Nasal cavity respiratory epithelium epithelial cell of viscerocranial mucosa (primary cell): ENCODE measurements at places on chromosomes 5 and 9. TPM values are rescaled to one million over a fixed set of nuclear protein-coding genes. Genes with fewer than 3 reads are reported as not detected.

The PLK2 gene
- 472 and 511 TPM in 2 replicates for total RNA-seq

The PTGR1 gene
- 49.9 and 57.2 TPM in 2 replicates for total RNA-seq

The PITX1 gene
- total RNA-seq = 84.1 and 191 TPM in 2 replicates

The GPR21 gene
- 0.34 and 1.4 TPM in 2 replicates for total RNA-seq

The LPAR1 gene
- 10.6 and 15.9 TPM in 2 replicates for total RNA-seq

The PAEP gene
- not detected in 2 replicates for total RNA-seq

The RASEF gene
- total RNA-seq = 3.4 and 20.9 TPM in 2 replicates

The GFI1B gene
- not detected in 2 replicates for total RNA-seq
